Stimulated activated CD4-positive, alpha-beta T cell treated with anti-CD3 and anti-CD28 coated beads, TNF-alpha, amount 100 ng/mL, for 1 hour (primary cell): ENCODE measurements at places on chromosomes 5 and 9.

GRCh38 chr5:124581738-124582560 lies 164.5 kb downstream of the ZNF608 start:
- no peak for DNase-seq

- DNase-seq, result no peak
These were observed 4.9 kb upstream of the TMEFF1 start for GRCh38 chr9:100468041-100468440.

GRCh38 chr5:435961-436640 lies 6.9 kb upstream of the EXOC3 start:
- DNase-seq, result no peak

GRCh38 chr9:120711354-120711753 lies 2.9 kb downstream of the MEGF9 start:
- DNase-seq, result no peak

DNA sequence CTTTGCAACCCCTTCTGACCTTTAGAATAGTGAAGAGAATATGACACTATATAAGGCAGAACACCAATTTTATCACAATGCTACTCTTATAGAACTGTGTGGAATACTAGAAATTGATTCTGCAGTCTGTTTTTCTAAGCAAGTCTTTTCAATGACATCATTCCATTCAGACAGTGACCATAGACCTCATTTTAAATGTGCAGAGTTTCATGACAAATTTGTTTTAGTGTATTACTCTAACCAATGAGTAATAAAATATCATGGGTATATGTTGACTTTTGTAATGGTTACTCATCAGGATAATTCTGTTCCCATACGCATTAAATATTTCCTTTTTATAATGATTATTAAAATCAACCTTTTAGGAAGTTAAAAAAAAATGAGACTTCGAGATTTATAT lies 219.9 kb downstream of the COX7C start:
- no peak for DNase-seq

- no peak for DNase-seq
These were observed 526.0 kb downstream of the MTRR start for GRCh38 chr5:8394965-8395364.

DNA sequence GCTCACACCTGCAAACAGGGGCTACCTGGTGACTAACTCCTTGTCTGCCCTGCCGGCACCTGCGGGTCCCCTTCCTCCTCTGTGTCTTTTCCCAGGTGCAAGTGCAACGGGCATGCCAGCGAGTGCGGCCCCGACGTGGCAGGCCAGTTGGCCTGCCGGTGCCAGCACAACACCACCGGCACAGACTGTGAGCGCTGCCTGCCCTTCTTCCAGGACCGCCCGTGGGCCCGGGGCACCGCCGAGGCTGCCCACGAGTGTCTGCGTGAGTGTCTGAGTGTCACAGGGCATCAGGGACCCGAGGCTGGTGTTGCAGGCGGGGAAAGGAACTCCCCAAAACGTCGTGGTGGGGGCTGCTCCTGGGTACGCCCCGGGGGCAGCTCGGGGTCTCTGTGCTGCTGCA lies 27.1 kb downstream of the LAMC3 start:
- no peak for DNase-seq
